ENCODE measurements at places on chromosomes 1 and 21.
A peak's percentile ranks its signal among the peaks of the same experiment; 100 is the strongest.

GRCh38 chr1:98405581-98406074 lies 255.9 kb upstream of the SNX7 start:
- DNase-seq, result no peak

- DNase-seq, result no peak
Observed at GRCh38 chr1:226009650-226010044, 10.5 kb upstream of the SDE2 start.

DNA sequence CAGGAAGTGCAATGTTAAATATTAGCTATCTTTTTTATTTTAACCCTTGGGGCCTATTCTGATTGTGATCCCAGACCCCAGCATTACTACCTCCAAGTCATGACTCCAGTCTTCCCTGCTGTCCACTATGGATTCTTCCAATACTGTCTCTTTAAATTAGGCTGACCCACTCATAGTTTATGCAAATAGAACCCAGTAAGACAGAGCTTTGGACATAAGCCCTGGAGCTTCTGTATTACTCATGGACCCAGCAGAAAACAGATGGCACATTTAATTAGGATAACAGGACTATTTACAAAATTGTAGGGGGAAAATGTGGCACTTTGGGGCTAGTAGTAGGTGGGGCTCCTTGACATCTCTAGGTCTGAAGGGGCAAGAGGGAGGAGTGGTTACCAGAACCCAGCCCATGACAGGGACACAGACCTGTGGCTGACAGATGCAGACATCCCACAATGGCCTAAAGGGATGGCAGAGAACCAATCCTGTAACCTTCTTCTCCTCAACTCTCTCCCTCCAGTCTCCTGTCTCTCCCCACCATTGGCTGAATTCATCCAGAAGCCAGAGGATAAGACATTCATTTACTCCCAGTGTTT lies 233.5 kb downstream of the OMA1 start:
- no peak for DNase-seq

- no peak for DNase-seq
Observed at GRCh38 chr1:93692026-93692425, 10.4 kb upstream of the BCAR3 start.

GRCh38 chr1:43144237-43144636 lies 27.9 kb downstream of the EBNA1BP2 start:
- no peak for DNase-seq

GRCh38 chr21:39012326-39013230 lies 170.7 kb downstream of the PSMG1 start:
- no peak for DNase-seq

- no peak for DNase-seq
Observed at GRCh38 chr1:4301007-4301406, 353.4 kb upstream of the AJAP1 start.

GRCh38 chr1:44786138-44786840 lies 1.7 kb downstream of the BEST4 start:
- peak; percentile 51 for DNase-seq

GRCh38 chr1:33015216-33015615 lies 21.5 kb downstream of the AK2 start:
- DNase-seq, result no peak

GRCh38 chr1:154190550-154190949 lies 1.4 kb downstream of the TPM3 start:
- peak; percentile 32 for DNase-seq

- no peak for DNase-seq
Observed at GRCh38 chr1:154982341-154982740, 803 bp upstream of the FLAD1 start.

DNA sequence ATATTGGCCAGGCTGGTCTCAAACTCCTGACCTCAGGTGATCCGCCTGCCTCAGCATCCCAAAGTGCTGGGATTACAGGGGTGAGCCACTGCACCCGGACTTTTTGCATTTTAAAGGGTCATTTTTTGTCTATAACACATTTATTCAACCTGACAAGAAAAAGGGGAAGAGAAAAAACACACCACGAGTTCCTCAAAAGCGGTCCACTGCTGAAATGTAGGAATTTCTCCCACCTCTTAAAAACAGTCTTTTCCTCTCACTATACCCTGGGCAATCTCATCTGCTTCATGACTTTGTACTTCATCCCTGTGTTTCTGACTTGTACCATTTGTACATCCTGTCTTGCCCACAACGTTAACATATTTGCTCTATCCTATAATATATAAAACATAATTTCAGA lies 413.3 kb upstream of the PTBP2 start:
- DNase-seq, result peak; percentile 43

DNA sequence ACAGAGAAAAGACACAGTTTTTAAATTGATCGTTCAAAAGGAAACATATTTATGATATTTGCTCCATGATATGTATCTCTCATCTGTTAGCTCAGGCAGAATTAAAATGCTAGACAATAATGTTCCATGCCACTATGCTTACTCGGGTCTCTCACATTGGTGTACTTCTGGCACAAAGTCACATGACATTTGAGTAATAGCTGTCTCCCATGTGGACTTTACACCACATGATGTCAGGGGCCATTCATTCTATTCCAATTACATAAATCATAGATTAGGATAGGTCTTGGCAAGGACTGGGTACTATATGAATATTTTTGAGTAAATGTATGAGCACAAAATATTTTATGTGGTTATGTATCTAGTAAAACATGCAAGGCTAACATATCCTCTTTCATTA lies 648.4 kb downstream of the PLA2G4A start:
- DNase-seq, result no peak

DNA sequence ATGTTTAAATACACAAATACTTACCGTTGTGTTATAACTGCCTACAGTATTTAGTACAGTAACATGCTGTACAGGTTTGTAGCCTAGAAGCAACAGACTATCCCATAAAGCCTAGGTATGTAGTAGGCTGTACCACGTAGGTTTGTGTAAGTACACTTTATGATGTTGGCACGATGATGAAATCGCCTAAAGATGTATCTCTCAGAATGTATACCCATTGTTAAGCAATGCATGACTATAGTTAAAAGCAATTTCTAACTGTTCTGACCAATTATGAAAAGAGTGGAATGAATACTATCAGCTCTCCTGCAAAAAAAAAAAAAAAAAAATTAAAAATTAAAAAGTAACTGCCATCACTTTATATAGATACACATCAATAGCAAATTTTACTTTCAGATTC lies 11.4 kb downstream of the HP1BP3 start:
- DNase-seq, result no peak

GRCh38 chr1:20151906-20152598 lies 12.9 kb downstream of the PLA2G2F start:
- DNase-seq, result peak; percentile 61

GRCh38 chr1:230531103-230531502 lies 105.0 kb upstream of the PGBD5 start:
- no peak for DNase-seq

- no peak for DNase-seq
Observed at GRCh38 chr1:161840363-161840762, 74.2 kb downstream of the ATF6 start.

GRCh38 chr1:66048011-66048410 lies 255.3 kb downstream of the PDE4B start:
- DNase-seq, result no peak

- no peak for DNase-seq
Observed at GRCh38 chr1:184044603-184045376, 6.7 kb upstream of the TSEN15 start.

DNA sequence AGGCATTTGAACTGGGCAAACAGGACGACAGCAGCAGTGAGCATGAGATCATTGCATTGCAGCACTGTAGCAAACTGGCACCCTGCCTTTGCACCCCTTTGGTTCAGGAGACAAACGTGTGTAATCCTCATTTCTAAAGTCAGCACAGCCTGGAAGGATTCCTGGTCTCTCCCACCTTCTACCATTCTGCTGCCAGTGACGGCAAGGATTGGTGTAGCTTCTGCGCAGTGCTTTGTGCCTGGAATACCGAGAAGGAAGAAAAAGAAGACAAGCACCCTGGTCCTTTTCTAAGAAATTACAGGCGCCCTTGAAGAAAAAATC lies 805.3 kb downstream of the USP25 start:
- DNase-seq, result no peak

DNA sequence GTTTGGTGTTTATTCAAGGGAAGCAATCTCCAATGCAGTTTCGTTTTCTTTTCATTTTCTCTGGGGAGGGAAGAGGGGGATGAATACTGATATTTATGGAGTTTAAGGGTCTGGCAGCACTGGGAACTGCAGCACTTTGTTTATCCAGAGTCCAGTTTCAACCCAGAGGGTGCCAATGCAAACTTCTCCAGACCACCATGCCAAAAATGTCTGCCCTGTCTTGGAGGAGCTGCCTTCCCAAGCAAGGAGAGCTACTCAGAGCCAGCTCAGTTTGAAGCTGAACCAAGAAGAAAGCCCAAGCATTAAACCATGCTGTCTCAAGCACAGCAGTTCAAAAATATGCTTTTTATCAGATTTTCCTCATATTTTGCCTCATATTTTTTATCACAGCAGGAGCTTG lies 589.7 kb downstream of the LMO4 start:
- DNase-seq, result no peak

- DNase-seq, result no peak
Observed at GRCh38 chr21:16476056-16476825, 746.5 kb downstream of the USP25 start.

GRCh38 chr1:12539320-12539704 lies 78.7 kb downstream of the DHRS3 start:
- DNase-seq, result no peak

DNA sequence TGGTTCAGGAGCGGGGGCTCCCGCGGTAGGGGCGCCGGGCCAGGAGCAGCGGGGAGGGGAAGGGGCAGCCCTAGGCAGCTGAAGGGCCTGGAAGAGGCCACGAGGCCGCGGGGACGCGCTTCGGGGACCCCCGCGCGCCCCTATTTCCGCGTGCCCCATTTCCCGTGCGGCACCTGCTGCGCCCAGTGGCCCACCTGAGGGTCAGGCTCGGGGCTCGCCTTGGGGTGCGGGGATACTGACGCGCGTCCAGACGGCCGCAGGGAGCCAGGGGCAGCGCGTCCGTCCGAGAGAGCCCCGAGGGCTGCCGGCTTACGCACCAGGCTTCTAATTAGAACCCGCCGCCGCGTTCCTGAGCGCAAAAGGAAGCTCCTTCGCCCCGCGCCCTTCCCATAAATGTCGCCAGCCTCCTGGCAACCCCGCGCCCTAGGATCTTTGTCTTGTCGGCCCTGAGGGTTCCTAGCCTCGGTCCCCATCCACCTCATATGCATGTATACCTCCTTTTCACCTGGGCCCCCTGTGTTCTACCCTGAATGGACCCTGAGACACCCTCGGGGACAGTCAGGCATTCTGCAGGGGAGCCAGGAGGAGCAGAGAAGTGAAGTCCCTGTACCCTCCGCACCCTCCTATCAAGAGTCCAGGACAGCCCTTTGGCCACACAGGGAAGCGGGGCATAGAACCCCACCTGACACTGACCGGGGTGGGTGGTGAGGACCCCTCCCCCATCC lies 1.8 kb downstream of the WNT3A start:
- DNase-seq, result no peak

- DNase-seq, result no peak
Observed at GRCh38 chr1:33155877-33156538, 25.8 kb downstream of the TRIM62 start.

GRCh38 chr1:158537609-158538008 lies 16.6 kb downstream of the OR6Y1 start:
- DNase-seq, result no peak

DNA sequence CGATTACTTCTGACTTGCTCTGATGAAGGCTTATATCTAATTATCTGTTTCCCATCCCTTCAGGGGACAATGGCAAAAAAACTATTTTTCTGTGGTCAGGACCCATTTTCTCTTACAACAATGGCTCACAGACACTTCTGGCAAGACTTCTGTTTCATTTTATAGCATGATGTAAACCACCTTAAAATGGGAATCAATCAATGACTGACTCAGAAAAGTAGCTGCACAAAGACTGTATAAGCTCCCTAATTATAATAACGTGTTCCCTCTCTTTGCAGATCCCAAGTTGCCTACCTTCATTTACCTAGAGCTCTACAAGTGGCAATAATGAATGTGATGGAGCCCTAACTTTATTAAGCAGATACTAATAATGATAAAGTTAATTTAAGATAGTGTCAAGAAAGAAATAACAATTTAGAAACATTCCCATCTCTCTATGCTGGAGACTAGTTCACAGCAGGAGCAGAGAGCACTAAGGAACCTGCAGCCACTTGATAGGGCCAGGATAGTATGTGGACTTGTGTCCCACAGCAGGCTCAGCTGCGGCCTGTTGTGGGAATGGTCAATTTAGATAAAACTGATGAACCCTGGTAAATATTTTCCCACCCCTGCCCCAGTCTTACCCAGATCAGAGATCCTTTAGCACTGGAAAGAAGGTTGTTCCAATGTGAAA lies 538 bp downstream of the GBP2 start:
- DNase-seq, result no peak

DNA sequence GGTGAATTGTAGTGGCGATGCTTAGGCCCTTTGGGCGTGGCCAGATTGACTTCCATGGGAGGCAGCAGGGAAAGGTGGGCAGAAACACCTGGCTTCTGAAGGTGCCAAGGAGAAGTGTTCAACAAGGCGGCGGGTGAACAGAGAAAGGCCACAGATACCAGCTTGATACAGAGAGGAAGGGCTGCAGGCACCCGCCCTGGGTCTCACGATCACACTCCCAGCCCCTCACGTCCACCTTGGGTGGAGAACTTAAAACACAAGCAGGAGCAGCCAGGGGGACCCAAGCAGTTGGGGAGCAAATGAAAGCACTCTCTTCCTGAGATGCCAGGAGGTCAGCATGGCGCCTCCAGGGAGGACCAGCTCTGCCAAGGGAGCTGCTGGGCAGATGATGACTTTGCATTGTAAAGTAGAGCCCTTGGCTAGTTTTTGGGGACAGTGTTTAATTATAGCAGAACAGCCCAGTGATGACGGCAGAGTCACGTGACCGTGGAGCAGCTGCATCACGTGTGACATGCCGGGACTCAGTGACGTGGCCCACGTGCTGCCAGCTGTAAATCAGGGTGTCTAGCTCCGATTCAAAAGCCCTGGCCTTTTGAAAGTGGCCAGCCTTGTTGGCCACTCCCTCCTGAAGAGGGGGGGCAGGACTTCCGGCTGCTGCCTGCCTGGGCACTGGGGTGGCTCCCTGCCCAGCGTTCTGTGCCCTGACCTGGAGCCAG lies 19.0 kb downstream of the SLC37A1 start:
- DNase-seq, result peak; percentile 79

DNA sequence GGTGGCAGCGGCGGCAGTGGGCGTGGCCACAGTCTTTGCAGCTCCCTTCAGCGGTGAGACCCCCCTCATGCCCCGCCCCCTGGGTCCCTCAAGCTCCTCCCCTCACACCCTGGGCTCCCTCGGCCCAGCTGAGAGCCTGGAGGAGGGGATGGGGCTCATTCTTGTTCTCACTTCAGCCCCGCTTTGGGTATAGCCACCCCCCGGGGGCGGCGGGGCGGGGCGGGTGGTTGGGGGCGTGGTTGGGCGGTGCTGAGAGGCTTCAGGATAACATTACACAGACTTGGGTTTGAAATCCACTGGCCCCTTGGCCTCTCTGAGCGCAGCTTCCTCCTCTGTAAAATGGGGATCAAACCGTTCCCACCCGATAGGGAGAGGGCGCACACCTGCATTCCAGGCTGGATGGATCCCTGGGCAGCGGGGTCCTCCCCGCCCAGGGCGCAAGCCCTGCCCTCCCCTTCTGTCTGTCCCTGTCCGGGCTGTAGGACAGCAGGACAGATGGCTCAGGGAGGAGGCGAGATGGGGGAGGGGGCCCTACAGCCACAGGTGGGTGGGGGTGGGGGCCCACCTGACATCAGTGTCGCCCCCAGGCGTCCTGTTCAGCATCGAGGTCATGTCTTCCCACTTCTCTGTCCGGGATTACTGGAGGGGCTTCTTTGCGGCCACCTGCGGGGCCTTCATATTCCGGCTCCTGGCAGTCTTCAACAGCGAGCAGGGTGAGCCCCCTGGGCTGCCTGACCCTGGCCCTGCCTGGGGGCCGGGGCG lies 5.1 kb downstream of the CLCNKA start:
- DNase-seq, result no peak

- DNase-seq, result peak; percentile 77
Observed at GRCh38 chr21:33205476-33205875, 24.3 kb upstream of the IFNAR2 start.

Data from inflammatory macrophage (primary cell).